ENCODE measurements at places on chromosomes 3 and 15.

DNA sequence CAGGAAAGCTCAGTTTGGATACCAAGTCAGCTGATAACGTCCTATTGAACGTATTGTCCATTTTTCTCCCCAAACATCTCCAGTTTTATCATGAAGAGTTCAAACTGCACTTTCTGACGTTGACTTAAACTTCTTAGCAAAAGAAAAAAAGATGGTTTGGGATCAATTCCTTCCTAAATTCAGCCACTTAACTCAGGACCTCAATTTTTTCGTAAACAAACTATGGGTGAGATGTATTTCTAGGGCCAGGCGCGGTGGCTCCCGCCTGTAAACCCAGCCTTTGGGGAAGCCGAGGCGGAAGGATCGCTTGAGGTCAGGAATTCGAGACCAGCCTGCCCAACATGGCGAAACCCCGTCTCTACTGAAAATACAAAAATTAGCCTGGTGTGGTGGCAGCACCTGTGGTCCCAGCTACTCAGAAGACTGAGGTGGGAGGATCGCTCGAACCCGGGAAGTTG is 464 bp upstream of the MRPS25 start:
- DNase-seq: no peak

DNA sequence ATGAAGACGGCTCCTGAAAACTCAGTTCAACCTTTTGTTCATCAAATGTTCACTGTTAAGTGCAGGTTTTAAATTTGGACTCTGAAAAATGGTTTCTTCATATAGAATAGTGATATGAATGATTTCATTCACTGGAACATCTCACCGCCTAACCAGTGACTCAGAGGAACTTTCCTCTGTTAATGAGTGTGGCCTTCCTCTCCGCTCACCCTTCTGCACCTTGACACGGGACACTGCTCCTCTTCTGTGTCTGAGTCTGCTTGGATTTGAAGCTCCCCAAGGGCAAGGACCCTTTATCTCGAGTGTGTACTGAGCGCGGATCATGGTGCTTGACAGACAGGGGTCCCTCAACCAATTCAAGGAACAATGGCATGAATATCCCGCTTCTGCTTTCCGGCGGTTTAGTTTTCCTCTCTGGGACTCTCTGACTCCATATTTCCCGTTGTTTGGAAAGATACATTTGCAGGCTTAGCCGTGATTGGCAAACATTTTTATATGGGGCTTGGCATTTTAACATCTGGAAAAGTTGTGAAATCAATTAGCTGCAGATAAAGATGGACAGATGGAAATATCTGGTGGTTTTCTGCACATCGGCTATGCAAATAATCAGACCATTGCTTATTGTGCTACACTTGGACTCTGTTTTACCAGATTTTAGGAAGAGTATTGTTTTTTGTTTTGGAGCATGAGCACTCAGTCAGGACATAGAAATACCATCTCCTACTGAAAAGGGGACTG is 20.9 kb downstream of the KBTBD8 start:
- no peak for DNase-seq

DNA sequence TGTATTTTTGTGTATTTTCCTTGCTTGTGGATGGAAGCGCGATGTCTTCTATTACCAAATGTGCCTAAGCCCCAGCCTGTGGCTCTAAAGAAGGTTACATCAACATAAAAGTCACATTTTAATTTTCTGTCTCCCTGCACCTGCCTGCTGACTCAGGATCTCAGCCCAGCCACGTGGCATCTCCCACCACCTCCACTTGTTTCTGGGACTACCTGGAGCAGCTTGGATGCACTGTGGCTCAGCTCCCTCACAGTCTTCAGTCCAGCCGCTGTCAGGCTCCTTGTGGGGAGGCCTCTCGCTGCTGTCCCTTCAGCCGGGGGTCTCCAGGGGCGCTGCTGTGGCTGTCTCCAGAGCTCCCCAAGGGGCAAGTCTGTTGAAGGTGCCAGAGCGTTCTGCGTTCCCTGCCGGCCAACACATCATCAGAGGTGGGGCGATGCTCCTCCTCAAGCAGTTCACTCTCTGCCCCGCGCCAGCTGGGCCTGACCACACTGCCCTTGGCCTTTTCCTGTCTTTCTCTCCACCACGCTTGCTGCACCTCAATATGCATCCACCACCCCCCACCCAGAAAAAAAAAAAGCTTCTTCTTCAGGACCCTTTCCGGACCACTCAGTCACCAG is 47.7 kb upstream of the BDH1 start:
- DNase-seq: no peak

DNA sequence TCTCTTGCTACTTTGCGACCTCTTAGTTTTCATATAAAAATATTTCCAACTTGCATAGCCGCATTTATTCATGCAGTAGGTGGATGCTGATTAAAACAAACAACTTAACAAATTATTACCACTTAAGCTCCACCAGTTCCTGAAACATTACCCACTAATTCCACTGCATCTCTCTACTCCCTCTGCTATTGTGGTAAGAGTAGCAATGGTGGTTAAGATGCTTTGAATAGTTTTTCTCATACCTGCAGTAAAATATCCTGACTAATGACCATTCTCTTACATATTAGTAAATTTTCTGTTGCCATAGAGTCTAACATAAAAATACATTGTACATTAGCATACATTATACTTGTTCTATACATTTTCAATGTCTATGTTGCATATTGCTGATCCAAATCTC is 397.6 kb upstream of the PLSCR5 start:
- DNase-seq: no peak

DNA sequence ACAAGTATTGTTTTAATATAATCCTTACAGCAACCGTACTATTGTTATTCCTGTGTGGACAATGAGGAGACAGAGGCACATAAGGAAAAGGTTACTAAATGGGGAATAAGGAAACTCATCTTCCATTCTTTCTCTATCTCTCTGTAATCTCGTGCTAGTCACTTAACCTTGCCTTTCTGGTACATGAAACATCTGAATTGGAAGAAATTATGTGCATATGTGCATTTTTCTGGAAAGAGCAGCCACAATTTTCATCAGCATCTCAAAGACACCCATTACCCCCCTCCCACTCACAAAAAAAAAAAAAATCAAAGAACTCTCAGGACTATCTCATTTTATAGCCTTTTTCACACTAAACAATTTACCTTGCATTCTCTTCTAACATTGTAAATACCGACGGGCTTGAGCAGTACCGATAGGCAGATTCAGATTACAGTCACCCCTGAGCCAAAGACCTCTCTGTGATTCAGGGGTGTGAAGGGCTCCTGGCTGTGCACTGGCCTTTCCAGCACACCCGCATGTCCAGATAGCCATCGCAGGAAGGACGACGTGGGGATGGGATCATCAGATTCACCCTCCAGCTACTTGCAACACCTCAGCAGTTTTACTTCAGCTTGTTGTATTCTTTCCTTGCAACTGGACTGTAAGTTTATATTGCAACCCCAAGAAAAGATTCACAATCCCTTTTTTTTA is 48.1 kb downstream of the CASR start:
- DNase-seq: no peak

GRCh38 chr3:30418443-30418842 is 188.0 kb upstream of the TGFBR2 start:
- no peak for DNase-seq

DNA sequence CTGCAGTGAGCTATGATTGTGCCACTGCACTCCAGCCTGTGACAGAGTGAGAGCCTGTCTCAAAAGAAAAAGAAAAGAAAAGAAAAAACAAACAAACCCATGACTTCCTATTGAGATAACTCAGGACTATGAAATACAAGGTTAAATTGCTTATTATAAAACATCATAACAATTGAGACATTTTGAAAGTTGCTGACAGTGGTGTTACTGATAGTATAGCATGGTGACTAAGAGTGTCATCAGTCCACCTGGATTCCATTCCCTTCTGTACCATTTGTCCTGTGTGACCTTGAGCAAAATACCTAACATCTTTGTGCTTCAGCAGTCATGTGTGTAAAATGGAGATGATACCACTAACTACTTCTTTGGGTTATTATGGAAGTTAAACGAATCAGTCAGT is 49.1 kb downstream of the ARHGEF26 start:
- DNase-seq: no peak

GRCh38 chr15:29316422-29316821 is 46.8 kb upstream of the NSMCE3 start:
- no peak for DNase-seq

DNA sequence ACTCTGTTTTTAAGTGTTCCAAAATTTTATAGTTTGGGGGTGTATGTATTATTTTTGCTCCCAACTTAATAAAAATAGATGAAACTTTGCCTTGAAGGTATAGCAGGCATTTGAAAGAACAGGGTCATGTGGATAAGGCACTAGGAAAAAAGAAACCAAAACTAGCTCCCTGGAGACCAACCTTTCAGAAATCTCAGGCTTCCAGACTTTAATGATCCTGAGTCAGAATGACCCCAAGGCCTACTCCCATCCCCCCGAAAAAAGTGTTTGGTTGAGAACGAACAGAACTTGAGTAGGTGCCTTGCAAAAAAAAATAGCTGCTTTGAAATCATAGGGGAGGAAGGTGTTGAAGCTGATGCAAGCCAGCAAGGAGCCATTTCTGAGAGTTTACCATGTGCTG is 309.5 kb downstream of the THSD4 start:
- no peak for DNase-seq

DNA sequence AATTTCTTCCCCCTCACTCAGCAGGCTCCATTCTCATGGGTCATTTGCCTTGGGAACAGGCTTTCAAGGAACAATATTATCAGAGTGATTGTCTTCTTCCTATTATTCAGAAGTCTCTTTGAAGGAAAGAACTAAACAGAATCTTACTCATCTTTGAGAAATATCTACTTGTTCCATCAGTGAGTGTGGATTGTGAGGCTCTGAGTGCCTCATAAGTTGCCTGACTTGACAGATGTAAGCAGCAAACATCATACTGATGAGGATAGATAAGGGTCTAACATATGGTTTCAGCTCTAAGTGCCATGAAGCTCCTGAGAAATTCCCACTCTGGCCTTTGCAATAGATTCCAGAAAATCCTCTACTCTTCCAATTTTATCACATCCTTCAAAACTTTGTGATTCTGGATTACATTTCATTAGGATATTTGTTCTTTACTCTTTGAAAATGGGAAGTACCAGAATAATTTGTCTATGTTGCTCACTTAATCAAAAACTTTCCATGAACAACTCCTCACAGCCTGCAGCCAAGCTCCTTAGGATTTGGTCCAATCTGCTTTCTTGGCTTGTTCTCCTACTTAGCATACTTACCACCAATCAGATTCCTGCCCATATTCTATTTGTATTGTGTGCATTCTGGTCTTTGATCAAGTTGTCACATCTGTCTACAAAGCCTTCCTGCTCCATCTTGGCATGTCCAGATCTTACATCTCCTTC is 120.1 kb downstream of the RPL22L1 start:
- DNase-seq: no peak

DNA sequence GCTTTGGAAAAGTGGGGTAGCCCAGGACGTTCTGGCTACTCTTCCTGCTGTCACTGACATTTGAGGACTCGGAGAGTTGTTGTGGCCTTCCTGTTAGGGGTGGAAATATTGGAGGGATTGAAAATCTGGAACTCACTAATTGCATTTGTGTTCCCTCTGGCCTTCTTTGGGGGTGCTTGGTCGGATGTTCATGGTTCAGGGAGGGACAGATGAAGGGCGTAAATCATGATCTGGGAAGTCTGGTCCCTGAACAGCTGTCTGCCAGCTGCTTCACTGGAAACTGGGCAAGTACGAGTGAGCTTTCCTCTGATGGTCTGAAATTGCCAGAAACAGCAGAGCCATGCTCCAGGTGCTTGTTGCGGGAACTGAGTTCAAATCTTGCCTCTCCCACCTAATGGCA is 327.8 kb upstream of the C2CD4B start:
- DNase-seq: no peak

- no peak for DNase-seq
Observed at GRCh38 chr3:180277041-180277440, 240.3 kb upstream of the PEX5L start.

- DNase-seq: no peak
Observed at GRCh38 chr3:13273604-13274105, 146.5 kb downstream of the NUP210 start.

DNA sequence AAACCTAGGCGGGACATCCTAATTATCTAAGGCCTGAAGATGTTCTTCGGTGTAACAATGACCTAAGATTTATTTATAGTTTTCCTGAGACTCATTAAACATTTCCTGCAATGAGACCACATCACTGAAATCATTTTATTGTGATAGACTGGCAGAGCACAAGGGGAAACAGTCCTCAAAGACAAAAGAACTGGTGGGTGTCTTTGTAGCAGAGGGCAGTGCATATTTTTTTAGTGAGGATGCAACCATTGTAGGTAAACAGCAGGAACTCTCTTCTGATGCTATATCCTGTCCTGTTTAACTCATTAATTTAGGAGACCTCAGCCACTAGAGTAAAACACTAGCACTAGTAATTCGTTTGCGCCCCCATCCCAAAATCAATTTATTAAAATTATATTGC is 100.0 kb downstream of the MAGI1 start:
- DNase-seq: no peak

DNA sequence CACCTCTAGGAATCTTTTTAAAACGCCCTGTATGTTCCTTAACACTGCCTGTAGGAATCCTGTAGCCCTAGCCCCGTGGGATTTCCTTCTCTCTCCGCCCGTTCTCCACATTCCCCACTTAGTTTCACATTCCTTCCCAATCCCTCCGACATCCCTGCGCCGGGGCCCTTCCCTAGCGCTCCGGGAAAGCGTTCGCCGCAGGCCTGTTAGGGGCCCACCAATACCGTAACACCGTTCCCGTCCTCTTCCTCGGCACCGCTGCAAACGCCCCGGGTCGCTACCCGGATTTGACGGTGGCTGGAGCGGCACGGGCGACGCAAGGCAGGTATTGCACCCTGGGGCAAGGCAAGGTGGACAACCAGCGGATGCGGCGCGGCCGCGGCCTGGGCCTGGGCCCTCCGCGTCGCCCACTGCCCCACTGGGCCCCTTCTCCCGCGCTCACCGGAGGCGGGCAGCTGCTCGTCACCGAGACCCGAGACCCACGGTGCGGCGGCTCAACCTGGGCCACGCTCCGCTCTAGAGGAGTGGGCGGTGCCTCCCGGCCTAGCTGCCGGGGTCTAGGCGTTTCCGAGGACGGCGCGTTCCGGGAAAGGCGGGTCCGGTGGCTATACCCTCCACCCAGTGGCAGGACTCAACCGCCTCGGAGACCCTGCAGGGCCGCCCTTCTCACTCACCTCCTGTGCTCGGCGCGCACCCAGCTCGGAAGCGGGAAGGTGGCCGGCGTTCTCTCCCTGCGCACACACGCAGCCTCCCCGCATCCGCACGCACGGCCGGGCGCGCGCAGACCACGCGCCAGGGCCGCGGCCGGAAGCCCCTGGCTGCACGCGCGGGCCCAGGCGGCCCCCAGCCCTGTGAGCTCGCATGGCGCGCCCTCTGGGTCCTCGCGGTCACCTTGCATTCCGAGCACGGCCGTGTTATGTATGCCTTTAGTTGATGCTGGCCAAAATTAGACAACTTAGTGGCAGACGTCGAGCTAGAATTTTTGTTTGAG is at the start of gene B3GALNT1:
B3GALNT1 (minus strand) TSS at position 789 of the 991 bp plus-strand sequence. CDS start 18,595 bp downstream, outside the sequence.
- DNase-seq: no peak

Data from AG09319 (cell line).